ENCODE measurements at places on chromosomes 7 and 10.

- no peak for DNase-seq
These were observed 7.3 kb upstream of the ABLIM1 start for GRCh38 chr10:114665406-114665805.

GRCh38 chr7:18221377-18222293, 194.0 kb upstream of the PRPS1L1 start:
- no peak for DNase-seq

GRCh38 chr10:83078160-83078559, 1061.1 kb upstream of the GHITM start:
- no peak for DNase-seq

GRCh38 chr7:127809261-127809702, 157.3 kb downstream of the SND1 start:
- DNase-seq = peak; percentile 47

DNA sequence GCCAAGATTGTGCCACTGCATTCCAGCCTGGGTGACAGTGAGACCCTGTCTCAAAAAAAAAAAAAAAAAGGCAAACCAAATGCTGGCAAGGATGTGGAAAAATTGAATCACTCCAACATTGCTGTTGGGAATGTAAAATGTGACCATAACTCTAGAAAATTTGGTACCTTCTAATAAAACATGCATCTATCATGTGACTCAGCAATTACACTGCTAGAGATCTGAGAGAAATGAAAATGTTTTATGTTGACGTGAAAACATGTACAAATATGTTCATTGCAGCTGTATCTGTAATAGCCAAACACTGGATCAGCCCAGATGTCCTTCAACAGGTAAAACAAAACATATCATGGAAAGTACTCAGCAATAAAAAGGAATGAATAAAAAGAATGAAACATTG, 30.8 kb upstream of the SAR1A start:
- no peak for DNase-seq
